ENCODE measurements at places on chromosomes 2 and 18.

GRCh38 chr18:74498712-74499627 lies 2.8 kb downstream of the CNDP2 start:
- DNase-seq: no peak

DNA sequence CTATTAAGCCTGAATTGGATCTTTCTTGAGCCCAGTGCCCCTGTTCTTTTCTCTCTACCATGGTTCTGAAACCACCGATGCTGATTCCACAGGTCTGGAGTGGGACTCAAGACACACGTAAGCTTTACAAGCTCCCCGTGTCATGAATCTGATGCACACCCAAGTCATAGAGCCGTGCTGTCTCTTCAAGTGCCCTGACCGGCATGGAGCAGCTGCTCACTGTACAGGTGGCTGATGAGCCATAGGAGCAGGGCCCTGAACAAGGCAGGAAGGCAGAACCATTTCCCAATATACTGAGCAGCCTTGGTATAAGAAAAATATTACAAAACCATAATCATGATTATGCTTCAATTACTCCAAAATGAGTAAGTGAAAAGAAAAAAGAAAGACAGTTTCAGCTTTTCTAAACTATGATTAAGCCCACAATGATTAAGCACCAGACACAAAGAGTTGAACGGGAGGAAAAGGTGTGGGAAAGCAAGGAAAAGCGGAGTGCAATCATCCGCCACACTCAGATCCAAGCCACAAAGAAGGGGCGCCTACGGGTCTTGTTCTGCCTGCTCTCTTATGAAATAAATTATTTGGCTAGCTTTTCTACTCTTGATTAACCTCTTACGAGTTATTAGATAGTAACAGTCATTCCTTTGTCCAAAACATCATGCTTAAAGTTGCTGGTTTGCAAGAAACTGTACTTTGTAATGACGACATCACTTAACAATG lies 41.7 kb downstream of the NOL10 start:
- no peak for DNase-seq

- DNase-seq: no peak
Measured at GRCh38 chr2:105634198-105634597, 110.5 kb upstream of the NCK2 start.

GRCh38 chr2:238260883-238261282 lies 21.0 kb upstream of the HES6 start:
- no peak for DNase-seq

DNA sequence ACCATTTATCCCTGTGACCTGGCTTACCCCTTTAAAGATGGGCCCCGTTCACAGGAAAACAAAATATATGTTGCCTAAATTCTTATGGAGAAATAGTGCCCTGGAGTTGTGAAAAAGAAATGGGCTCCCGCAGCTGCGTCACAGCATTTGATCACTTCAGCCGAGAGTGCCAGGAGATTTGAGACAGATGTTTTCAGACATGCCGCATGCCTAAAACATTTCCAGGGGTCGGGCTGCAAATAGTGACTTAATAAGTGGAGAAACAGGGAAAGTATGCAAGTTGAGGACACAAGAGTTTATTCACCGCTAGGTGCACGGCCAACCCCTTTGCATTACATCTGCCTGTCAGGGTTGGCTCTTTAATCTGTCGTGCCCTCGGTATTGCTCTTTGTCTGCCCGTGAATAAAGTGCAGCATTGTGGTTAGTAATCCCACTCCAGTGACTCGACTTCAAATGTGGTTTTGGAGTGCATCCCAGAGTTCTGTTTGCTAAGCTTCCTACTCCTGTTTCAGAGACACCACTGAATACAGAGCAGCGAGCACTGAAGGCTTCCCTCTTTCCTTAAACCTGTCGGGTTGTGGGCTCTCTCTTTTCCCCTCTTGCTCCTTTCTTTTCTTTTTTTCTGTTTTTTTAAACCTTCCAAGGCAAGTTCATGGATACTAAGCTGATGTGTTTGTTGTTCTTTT lies 187.5 kb downstream of the LTBP1 start:
- DNase-seq: peak; percentile 79

- no peak for DNase-seq
Measured at GRCh38 chr2:21361384-21361783, 237.6 kb downstream of the TDRD15 start.

GRCh38 chr2:196086517-196087368 lies 18.1 kb upstream of the DNAH7 start:
- DNase-seq: no peak

GRCh38 chr2:238425505-238425978 lies 1.2 kb upstream of the ASB1 start:
- peak; percentile 36 for DNase-seq

GRCh38 chr2:8877894-8878293 lies 40.5 kb upstream of the KIDINS220 start:
- DNase-seq: no peak

DNA sequence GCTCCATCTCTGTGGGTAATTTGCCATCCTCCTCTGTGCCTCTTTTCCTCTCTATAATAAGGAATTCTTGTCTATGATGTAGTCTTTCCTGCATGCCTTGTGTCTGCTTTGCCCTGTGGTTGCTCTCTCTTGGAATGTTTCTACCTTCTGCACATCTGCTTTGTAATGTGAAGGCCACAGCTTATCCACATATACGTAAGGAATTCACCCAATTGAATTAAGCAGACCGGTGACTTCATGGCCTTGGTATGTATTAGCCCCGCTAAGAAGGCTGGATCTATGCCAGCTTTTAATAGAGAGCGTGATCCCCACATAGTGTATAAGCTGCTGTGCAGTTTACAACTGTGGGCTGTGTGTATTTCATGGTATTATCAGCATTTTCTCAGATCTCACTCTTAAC lies 274.7 kb downstream of the RNF144A start:
- DNase-seq: no peak

GRCh38 chr2:73772819-73773218 lies 7.1 kb downstream of the DUSP11 start:
- DNase-seq: no peak
